ENCODE measurements at places on chromosomes 2 and 18. TPM values are rescaled to one million over a fixed set of nuclear protein-coding genes. Genes with fewer than 3 reads are reported as not detected.

DNA sequence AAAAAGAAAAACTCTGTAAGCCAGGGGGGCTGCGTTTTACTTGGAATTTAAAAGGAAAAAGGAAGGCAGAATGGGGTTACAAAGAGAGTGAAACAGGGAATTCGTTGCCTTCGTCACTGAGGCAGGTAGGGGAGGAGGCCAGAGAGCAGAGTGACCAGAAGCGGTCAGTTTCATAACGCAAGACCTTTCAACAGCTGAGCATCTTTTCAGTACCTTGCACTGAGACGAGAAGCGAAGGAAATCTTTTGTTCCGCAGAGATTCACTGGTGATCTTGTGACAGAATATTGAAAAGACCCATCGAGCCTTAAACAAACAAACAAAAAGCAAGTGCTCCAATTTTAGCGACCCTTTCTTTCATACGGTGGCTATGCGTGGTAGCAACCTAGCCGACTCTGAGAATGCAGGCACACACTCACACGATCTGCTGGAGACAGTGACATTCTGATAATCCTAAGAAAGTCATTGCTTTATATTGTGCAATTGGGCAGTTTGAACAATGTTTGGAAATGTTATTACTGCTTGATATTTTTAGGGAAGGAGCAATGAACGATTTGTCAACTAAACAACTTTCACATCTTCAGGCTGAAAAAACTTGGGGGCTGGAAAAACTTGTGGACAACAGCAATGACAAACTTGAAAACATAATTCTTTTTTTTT is 93.8 kb upstream of the ODC1 start:
- no peak for DNase-seq

GRCh38 chr2:41924024-41924423 is 123.8 kb upstream of the PKDCC start:
- no peak for DNase-seq

DNA sequence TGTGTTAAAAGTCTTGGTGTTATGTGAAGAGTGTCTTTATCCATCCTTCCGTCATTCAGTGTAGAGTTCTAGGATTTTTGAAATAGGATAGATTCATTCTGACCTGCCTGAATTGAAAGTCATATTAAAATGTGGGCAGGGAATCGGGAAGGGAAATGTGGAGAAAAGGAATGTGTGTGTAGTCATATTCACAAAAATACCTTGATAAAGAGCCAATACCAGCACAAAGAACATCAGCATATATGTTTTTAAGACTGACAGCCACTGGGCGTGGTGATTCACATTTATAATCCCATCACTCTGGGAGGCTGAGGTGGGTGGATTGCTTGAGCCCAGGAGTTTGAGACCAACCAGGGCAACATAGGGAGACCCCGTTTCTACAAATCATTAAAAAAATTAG is 188.1 kb downstream of the CAMKMT start:
- no peak for DNase-seq

- DNase-seq = no peak
Measured at GRCh38 chr2:16069933-16070647, 129.7 kb downstream of the MYCN start.

DNA sequence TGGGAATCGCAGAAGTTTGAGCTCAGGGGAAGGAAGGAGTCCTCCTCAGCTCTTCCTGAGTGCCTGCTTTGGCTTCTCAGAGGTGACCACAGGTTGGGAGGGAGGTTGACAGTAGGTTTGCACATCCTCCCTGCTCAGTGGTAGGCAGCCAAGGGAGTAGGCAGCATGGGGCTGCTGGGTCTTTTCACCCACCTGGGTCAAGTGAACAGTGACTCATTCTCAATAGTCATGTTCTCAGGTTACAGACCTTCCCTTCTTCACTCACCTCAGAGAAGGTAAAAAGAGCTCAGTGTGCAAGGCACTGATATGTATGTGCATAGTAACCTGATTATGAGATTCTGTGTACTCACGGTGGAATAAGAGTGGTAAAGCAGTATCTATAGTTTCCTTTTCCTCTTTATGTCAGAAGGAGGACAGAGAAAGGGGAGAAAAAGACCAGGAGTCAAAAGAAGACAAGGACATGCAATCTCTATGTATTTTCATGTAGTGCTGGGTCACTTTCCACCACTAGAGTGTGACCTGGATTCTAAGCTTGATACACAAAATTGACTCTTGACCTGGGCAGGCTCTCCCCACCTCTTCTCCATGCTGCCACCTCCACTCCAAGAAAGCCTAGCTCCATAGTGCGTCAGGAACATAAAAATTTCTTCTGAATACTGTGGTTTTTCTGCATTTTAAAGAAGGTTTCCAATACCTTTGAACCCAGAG is 36.5 kb upstream of the ASNSD1 start:
- DNase-seq = no peak

CHPF gene
- 75.7 TPM for total RNA-seq
